ENCODE measurements at places on chromosomes 1 and 21.

DNA sequence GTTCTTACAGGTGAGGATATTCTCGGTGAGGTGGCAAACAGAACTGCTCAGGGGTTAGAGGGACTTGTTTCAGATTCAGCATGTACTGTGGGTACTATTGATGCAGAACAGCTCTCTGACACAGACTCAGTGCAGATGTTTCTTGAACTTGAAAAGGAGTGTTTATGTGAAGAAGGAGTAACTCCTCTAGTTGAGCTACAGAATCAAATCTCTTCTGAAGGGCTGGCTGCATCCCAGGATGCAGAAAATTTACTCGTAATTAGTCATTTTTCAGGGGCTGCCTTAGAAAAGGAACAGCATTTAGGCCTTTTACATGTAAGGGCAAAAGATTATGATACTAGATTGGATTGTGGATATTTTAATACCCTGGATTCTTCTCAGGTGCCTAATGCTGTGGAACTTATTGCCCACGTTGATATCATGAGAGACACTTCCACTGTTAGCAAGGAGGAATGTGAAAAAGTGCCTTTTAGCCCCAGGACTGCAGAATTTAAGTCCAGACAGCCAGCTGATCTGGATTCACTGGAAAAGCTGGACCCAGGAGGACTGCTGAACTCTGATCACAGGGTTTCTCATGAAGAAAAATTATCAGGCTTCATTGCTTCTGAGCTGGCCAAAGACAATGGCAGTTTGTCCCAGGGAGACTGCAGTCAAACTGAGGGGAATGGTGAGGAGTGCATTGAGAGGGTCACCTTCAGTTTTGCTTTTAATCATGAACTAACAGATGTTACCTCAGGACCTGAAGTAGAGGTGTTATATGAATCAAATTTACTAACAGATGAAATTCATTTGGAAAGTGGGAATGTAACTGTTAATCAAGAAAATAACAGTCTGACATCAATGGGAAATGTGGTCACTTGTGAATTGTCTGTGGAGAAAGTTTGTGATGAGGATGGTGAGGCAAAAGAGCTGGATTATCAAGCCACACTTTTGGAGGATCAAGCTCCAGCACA lies 79.6 kb upstream of the BMP8A start:
- no peak for DNase-seq

- no peak for DNase-seq
Observed at GRCh38 chr1:100353071-100353801, 930 bp downstream of the CDC14A start.

DNA sequence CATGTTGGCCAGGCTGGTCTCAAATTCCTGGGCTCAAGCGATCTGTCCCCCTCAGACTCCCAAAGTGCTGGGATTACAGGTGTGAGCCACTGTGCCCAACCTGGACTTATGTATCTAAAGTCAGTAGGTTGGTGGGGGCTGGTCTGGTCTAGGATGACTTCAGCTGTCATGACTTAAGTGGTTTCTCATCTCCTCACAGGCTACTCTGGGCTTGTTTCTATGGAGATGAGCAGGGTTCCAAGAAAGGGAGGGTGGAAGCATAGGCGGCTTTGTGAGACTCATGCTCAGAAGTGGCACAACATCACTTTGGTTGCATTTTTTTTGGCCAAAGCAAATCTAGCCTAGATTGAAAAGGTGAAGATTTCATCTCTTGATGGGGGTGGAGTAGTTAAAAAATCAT lies 115.9 kb upstream of the IVNS1ABP start:
- DNase-seq, result no peak

GRCh38 chr1:27868932-27869718 lies 3.2 kb upstream of the THEMIS2 start:
- DNase-seq, result no peak

DNA sequence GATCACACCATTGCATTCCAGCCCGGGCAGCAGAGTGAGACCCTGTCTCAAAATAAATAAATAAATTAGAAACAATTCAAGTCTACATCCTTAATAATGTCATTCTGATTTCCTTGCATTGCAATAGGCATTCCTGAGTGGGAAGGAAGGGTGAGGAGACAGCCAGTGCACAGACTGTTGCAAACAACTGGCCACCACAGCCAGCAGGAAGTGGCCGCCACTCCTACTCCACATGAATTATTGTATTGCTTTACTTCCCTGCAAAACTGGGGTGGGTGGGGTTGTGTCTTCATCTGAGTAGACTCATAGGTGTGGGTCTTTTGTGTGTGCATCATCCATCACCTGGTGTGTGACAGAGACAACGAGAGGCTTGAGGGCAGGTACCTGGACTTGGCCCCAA lies 60.1 kb downstream of the OPTC start:
- DNase-seq, result peak; percentile 9

- DNase-seq, result no peak
Observed at GRCh38 chr1:239126884-239127283, 259.5 kb upstream of the CHRM3 start.

GRCh38 chr1:33332357-33332789 lies 11.5 kb upstream of the A3GALT2 start:
- no peak for DNase-seq

All from NCI-H146 (cell line).